SK-N-SH (cell line): ENCODE measurements at places on chromosomes 4 and X. TPM values are rescaled to one million over a fixed set of nuclear protein-coding genes. Genes with fewer than 3 reads are reported as not detected.

Gene FGF13
- polyA plus RNA-seq: 0.12 and 0.16 TPM in 2 replicates

Gene SSX1
- polyA plus RNA-seq: 0.05 TPM in 1 of 2 replicates, not detected in the other

Gene CSAG2
- polyA plus RNA-seq: not detected in 2 replicates

Gene RIBC1
- polyA plus RNA-seq: 0.33 and 0.45 TPM in 2 replicates

Gene BRCC3
- polyA plus RNA-seq: 11.2 and 16.6 TPM in 2 replicates
